ENCODE measurements at places on chromosomes 12 and 14.

DNA sequence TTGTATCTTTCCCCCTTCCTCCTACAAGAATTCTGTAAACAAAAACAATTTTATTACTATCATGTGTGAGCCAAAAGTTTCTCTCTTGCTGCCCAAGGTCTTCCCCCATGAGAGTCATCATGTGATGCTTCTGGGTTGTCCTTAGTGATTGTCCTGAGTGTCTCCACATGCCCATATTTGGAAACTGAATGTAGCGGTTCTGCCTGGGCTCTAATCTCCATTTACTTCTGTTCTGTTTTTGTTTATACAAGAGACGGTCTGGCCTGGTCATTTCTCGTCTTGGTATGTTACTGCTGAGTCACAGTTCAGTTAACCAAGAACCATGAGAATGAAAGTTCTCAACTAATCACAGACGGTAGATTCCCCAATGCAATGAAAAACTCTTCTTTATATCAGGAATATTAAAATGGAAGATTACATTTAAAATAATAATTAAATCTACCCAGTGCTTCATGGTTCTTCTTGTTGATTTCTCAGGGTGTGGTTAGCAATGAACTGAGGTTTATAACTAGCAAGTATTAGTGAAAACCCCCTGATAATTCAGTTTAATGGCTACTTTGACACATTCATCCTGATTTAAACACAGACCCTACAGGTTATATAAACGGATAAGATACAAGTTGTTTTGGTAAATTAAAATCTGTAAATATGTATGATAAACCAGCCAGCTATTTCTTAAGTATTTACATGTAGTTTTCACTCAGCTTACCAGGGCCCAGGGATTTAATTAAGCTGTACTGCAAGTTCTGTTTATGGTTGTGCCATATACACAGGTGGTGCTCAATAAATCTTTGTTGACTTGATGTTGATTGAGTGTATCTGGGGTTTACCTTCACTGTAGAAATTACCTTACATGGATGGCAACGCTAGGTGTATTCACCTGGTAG, 81.1 kb downstream of the PELI2 start:
- DNase-seq, result no peak

GRCh38 chr12:1466481-1467154, 127.8 kb downstream of the FBXL14 start:
- DNase-seq, result no peak

DNA sequence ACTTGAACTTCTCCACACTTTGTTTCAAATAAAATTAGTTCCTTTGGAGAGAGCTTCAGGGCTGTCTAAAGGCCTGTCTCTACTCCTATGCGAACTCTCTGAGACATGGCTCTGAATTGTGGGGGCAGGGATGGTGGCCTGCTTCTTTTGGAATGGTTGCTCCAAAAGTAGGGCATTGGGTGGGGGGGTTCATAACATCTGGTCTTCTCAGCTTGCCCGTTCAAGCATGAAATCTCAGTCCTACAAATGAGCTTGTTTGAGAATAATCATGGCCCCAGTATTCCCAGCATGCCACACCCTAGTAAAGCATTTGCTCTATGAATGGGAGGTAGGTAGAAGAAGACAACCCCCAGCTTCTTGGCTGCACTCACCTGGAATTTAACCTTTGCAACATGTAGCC, 6.7 kb downstream of the GPR135 start:
- DNase-seq, result no peak

- DNase-seq, result no peak
Observed at GRCh38 chr14:91356181-91356763, 61.3 kb downstream of the CCDC88C start.

GRCh38 chr12:49901026-49901425, 2.7 kb downstream of the FAIM2 start:
- no peak for DNase-seq

DNA sequence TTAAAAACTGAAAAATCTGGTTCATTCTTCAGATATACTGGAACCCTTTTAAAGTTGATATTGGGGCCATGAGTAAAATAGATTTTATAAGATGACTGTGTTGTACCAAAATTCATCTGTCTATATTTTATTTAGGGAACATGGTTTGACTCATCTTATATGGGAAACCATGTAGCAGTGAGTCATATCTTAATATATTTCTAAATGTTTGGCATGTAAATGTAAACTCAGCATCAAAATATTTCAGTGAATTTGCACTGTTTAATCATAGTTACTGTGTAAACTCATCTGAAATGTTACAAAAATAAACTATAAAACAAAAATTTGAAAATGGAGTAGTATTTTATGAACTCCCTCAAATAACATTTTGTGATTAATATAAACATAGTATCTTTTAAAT, 14.2 kb downstream of the PTGER2 start:
- no peak for DNase-seq

- peak; percentile 46 for DNase-seq
Observed at GRCh38 chr14:74945852-74946658, 9.3 kb downstream of the PGF start.

DNA sequence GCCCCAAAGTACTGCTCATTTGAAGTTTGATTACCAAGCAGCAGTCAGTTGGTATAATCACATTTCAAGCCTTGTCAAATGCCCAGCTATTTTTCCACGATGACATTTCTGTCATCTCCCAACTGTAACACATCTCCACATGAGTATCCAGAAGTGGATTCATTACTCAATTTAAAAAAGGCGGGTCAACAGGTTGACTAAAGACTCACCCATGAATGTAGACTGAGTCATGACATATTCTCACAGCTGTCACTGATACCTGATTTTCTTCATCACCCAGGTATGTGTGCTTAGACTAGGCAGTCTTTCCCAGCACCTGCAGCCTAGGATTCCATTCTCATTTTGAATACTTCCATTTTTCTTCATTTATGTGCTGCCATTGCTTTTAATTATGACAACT, 75.1 kb upstream of the DBX2 start:
- DNase-seq, result no peak

GRCh38 chr12:124386661-124387527, 92.0 kb downstream of the RFLNA start:
- no peak for DNase-seq

DNA sequence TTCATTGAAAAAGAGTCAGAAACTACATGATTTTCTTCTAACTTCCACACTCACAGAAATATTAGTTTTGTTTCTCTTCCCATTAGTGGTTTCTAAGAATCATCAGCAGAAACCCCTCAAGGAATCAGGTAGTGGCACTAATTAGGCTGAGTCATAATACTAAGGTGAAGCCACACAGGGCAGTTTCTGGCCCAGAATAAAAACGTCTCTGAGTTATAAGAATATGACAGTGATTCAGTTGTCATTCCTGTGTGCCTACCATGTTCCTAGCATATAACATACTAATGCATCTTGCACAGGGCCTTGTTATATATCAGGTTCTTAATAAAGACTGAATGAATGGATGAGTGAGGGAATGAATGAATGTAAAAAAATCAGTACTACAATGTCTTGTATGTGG, 206.0 kb upstream of the PLEKHG7 start:
- DNase-seq, result no peak

- DNase-seq, result no peak
Observed at GRCh38 chr14:101492716-101493115, 68.6 kb upstream of the DIO3 start.

GRCh38 chr12:92158796-92159439, 13.3 kb upstream of the BTG1 start:
- DNase-seq, result no peak

- no peak for DNase-seq
Observed at GRCh38 chr12:4287325-4288211, 14.0 kb downstream of the CCND2 start.

- no peak for DNase-seq
Observed at GRCh38 chr12:71397433-71397954, 42.1 kb upstream of the LGR5 start.

DNA sequence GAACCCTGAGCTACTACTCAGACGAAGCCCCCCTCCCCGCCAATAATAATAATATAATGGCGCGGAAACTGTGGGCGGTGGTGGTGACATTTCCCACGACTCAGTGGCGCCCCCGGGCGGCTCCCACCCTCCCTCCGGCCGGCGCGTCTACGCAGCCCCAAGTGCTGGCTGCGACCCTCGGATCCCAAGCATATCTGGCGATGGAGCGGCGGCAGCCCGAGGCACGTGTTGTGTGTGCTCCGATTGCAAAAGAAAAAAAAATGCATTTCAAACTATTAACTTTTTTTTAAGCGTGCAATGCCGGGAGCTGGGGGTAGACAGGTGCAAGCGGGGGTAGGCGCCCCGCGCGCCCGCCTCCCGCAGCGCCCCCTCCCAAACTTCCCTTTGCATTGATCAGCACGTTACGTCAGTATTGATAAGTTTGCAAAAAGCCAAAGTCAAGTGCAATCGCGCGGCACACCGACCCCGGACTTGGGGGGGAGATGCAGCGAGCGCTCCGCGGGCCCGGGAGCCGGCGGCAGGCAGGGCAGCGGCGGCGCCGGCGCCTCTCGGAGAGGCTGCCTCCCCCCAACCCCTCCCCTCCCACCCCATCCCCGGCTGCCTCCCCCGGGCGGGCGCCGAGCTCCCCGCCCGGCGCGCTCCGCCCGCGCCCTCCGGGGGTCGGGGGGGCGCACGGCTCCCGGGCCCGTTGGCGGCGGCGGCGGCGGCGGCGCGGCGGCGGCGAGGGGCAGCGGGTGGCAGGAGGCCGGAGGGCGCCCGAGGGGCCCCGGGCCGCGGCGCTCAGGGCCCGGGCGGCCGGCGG, 113.1 kb upstream of the MYL2 start:
- no peak for DNase-seq

- no peak for DNase-seq
Observed at GRCh38 chr14:55288439-55288838, 17.2 kb downstream of the FBXO34 start.

GRCh38 chr14:26282578-26282977, 315.3 kb downstream of the NOVA1 start:
- no peak for DNase-seq

DNA sequence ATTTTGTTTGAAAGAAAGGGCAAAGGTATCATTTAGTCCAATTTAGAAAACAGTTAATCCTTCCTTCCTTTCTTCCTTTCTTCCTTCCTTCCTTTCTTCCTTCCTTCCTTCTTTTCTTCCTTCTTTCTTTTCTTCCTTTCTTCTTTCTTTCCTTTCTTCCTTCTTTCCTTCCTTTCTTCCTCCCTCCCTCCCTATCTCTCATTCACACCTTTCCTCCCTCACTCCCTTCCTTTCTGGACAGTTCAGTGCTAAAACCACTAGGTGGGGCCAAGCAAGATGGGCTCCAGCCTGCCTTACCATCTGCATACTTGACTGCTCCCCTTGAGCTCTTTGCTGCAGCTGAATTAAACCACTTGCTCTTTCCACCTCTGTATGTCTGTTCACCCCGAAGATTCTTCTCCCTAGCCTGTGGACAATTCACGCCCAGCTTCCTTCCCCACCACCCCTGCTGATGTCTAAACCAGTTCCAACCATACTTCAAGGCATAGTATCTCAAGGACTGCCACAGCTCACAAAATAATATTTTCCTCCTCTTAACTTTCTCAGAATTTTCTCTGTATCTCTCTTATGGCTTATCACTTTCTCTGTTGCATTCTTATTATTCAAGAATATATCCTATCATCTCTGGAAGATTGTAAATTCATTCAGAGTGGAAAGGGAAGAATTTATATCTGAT, 78.0 kb downstream of the DBX2 start:
- no peak for DNase-seq

GRCh38 chr12:100414739-100415138, 57.9 kb downstream of the SLC17A8 start:
- no peak for DNase-seq

- no peak for DNase-seq
Observed at GRCh38 chr12:116080415-116080814, 197.1 kb downstream of the MED13L start.

DNA sequence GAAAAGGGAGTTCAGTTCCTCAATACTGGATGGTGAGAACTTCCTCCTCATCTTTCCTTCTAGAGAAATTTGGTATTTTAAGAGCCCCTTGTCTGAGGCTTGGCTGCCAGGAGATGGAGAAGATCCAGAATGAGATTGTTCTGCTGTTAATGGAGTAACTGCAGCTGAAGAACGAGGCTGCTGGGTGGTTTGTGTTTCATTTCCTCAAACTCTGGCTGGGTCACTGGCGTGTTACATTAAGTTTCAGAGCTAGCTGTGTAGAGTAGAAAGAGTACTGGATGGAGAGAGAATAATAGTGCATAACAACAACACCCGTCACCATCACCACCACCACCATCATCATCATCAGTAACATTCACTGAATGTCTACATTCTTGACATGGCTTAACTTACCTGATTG, 325.0 kb upstream of the TBX3 start:
- DNase-seq, result no peak

- no peak for DNase-seq
Observed at GRCh38 chr12:122847921-122848421, 12.7 kb downstream of the HIP1R start.

- DNase-seq, result no peak
Observed at GRCh38 chr14:76812093-76812421, 625 bp downstream of the ANGEL1 start.

- DNase-seq, result no peak
Observed at GRCh38 chr12:52347551-52348510, 19.4 kb downstream of the KRT85 start.

DNA sequence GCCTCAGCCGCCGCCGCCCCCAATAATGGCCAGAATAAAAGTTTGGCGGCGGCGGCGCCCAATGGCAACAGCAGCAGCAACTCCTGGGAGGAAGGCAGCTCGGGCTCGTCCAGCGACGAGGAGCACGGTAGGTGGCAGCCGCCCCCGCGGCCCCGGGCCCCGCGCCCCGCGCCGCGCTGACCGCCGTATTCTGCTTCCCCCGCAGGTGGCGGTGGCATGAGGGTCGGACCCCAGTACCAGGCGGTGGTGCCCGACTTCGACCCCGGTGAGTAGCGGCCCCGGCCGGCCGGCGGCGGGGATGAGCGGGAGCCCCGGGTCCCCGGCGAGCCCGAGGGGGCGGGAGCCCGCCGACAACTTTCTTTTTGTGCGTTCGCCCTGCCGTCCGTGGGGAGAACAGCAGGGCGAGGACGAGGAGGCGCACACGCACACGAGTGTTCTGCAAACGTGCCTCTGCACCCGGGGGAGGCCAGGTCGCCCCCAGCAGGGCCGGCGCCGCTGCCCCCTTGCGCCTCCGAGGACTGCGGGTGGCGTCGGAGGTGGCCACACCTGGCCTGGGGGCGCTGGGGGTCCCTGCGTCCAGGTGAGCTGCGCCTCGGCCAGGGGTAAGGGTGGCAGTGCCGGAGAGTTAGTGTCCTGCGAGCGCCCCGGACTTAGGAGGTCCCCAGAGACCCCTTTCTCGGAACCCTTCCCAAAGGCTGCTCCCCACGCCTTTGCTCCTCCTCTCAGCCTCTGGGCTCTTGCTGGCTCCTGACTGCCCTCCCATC, 794 bp downstream of the RCOR1 start:
- DNase-seq, result peak; percentile 23

DNA sequence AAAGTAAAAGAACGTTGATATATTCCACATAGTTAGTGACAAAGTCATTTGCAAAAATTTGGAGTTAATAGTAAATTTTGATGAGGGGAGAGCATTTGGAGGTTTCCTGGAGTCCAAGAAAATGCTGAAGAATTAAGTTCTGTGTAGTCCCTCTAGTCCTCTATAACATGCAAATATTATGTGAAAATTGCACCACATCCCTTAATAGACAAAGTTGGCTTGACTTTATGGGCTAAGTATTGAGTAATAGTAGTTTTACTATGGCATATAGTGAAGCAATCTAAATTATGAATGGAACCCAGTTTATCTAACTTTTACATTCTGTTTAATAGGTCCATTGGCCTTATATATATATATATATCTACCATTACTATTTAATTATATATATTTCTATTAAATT, 66.4 kb upstream of the DCN start:
- no peak for DNase-seq

GRCh38 chr12:110345176-110345661, 58.3 kb downstream of the ANAPC7 start:
- no peak for DNase-seq

Data from activated T-helper 1 cell treated with anti-CD3 and anti-CD28 coated beads, Interleukin-2, amount 50 U/mL, for 16 hours (primary cell).